ENCODE measurements at places on chromosomes 2 and 18. TPM values are rescaled to one million over a fixed set of nuclear protein-coding genes. Genes with fewer than 3 reads are reported as not detected.

Gene TMEM178A
- total RNA-seq: 0.25 TPM

Gene CERKL
- not detected for total RNA-seq

Gene INHA
- total RNA-seq: not detected

Gene IL1RN
- total RNA-seq: not detected

Gene RFTN2
- total RNA-seq: 9.8 TPM

Gene GNAL
- 0.51 TPM for total RNA-seq

Gene POLR1A
- 9.2 TPM for total RNA-seq

Gene VWA3B
- total RNA-seq: 0.13 TPM

Gene HOXD12
- not detected for total RNA-seq

Gene RGPD8
- 8.7 TPM for total RNA-seq

Gene LIMS3
- 7.8 TPM for total RNA-seq

Gene KCNS3
- 0.25 TPM for total RNA-seq

Gene CNGA3
- total RNA-seq: not detected

Gene CHRNG
- not detected for total RNA-seq

Gene PROKR1
- total RNA-seq: under 0.01 TPM

Gene GAREM2
- 0.13 TPM for total RNA-seq

Gene ANKRD44
- 3.6 TPM for total RNA-seq

Gene MAP2
- 11.2 TPM for total RNA-seq

Gene SKOR2
- not detected for total RNA-seq

Gene MORN2
- 9.6 TPM for total RNA-seq

Gene ANO7
- total RNA-seq: 1.0 TPM

Gene TACR1
- total RNA-seq: not detected

Gene CFAP65
- total RNA-seq: not detected

Gene VSNL1
- total RNA-seq: not detected

Gene POTEI
- 0.26 TPM for total RNA-seq

Gene ZBTB7C
- total RNA-seq: under 0.01 TPM

Gene TRAK2
- total RNA-seq: 30.2 TPM

Gene CCDC74B
- 0.51 TPM for total RNA-seq

Gene ALLC
- total RNA-seq: not detected

Gene USP37
- total RNA-seq: 8.3 TPM

Gene FAHD2B
- total RNA-seq: 8.9 TPM

Gene PGAP1
- 3.6 TPM for total RNA-seq

Gene ABCB11
- not detected for total RNA-seq

Gene TUBA3E
- total RNA-seq: not detected

Gene AP1S3
- total RNA-seq: 0.89 TPM

Gene PPM1B
- total RNA-seq: 16.2 TPM

Gene NEU2
- total RNA-seq: not detected

Gene CGREF1
- total RNA-seq: 5.1 TPM

Gene SRD5A2
- not detected for total RNA-seq

Gene FTCDNL1
- total RNA-seq: 0.38 TPM

Gene TMEM169
- total RNA-seq: 0.13 TPM

Gene IGFBP5
- total RNA-seq: 0.64 TPM
